Stimulated activated CD4-positive, alpha-beta T cell treated with anti-CD3 and anti-CD28 coated beads, Interleukin-15, amount 100 ng/mL, for 24 hours (primary cell): ENCODE measurements at places on chromosomes 13 and 19.

DNA sequence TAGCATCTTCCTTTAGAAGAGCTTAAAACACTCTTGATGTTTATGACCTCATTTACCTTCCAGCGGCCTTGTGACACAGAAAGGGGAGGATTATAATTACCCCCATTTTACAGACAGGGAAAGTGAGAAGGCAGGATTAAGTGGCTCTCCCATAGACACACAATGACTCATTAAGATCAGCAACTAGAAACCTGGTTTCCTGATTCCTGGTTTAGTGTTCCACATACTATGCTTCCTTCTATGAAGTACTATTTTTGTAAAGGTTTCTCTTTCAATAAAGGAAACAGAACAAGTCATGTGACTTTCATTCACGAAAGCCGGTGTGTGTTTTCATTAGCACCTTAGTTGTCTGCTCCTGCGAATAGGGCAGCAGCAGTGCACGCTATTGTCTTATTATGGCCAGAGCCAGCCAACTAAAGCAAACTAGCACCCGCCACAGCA lies 8.3 kb downstream of the IRS2 start:
- no peak for DNase-seq

DNA sequence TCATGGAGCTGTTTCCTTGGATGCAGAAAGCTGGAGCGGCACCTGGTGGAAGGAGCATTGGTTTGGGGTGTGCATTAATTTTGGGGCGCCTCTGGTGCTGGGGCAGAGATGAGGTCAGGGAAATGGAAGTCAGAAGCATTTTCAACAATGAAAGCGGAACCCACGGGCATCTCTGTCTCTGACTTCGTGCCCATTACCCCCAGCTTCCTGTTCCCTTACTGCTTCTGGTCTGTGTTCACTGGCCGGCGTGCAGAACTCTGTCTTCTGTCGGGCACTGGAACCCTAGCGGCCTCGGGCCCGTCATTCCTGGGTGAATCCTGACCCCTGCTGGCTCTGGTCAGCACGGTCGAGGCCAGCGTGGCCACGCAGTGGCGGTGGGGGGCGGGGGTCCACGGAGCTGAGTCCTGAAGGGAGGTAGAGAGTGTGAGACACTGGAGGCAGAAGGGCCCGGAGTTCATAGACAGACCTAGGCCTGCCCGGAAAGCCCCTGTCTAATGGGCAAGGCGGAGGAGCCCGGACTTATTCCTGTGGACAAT lies 7.9 kb upstream of the LINGO3 start:
- peak; percentile 32 for DNase-seq

DNA sequence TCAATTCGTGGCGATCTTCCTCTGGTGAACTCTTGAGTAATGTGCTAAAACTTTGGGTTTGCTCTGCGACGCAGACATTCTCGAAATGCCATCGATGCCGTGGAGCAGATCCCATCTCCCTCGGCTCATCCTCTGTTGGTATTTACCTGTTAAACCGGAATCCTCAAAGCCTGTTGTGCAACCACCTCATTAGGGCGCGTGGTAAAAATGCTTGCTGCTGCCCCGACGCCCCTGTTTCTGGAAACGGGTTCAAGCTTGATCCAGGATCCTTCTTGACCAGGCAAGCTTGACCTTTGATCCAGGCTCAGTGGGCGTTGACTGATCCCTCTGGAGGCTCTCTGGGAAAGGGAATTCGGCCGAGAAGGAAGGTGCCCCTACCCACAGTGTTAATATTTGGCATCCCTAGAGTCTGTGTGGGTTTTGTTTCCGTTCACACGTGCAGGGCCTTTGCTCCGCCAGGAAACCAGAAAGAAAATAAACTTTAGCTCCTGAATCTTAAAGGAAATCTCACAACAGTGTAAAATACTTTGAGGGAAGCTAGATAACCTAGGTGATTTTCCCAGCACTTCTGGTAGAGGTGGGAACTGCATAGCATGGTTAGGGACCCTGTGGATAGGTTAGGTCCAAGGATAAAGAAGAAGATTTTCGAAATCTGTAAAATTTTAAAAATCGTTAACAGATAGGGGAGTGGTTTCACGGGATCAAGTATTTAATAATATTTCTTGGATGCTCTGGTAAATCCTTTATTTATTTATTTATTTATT lies 1.1 kb downstream of the LSM14A start:
- peak; percentile 39 for DNase-seq

GRCh38 chr13:112839356-112840105 lies 129.5 kb upstream of the MCF2L start:
- no peak for DNase-seq

DNA sequence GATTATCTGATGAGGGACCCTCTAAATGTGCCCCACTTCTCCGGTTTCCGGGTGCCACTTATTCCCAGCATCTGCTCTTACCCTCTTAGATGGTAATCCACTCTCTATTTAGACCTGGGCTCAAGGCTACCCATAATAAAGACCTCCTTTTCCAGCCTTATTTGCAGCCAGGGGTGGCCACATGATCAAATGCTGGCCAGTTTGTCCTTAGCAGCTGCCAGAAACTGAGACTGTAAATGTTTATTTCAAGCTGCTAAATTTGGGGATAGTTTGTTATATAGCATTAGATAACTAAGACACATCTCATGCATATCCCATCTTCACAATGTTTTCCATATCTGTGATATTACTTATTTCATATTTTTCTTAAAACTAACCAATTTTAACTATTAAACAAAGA lies 10.1 kb downstream of the THAP8 start:
- DNase-seq = no peak

DNA sequence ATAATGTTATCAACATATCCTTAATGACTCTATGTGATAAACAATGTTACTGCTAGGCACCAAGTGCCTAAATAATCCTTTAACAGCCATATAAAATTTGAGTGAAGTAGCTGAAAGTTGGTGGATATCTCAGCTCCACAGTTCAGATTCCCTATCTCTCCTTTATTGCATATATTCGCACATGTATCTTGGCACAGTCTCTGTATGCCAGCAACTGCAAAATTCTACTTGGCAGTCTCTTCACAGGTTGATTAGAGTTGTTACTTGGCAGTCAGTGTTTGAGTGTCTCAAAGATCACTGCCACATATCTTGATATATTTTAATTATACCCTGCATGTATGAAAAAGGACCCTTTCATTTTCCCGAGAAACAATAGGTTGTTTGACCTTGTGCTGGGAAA lies 879.3 kb downstream of the OLFM4 start:
- no peak for DNase-seq

DNA sequence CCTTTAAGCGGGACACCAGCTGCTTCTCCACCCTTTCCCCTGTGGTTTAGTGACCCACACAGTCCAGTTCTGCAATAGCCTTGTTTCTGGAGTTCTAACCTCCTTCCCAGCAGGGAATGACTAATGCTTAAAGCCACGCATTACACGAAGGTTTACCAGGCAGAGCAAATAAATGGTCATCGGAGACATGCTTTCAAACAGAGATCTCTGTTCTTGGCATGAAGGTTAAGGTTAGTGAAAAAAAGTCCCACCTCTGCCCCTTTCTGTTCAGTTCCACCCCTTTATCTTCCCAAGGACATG lies 25.3 kb upstream of the MEDAG start:
- no peak for DNase-seq

GRCh38 chr19:12694641-12695040 lies 1.8 kb downstream of the FBXW9 start:
- DNase-seq = no peak

GRCh38 chr19:52007451-52007805 lies 583 bp downstream of the ZNF615 start:
- DNase-seq = no peak

GRCh38 chr13:45787346-45787745 lies 64.2 kb downstream of the SIAH3 start:
- DNase-seq = no peak

GRCh38 chr13:98751861-98752466 lies 508 bp downstream of the SLC15A1 start:
- DNase-seq = no peak

DNA sequence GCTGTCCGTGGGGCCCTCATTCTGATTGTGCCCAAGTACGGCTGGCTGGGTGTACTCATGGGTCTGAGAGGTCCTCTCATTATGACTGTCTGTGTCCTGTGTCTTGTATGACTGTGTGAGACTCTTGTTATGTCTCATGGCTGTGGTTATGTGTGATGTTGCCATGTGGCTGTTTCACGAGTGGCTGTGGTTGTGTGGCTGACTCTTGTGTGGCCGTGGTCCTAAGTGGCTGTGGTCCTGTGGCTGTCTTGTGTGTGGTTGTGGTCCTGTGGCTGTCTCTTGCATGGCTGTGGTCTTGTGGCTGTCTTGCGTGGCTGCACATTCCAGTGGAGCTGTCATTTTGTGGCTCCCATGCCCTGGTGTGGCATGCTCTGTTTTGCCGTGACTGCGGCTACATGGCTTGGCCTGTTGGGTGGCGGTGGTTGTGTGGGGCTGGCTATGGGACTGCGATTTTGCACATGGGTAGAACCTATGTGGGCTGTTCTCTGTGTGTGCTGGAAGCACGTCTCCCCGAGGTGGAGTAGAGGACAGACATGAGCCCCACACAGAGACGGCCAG lies 2.5 kb downstream of the LYL1 start:
- DNase-seq = peak; percentile 71
